ENCODE measurements at places on chromosomes 3 and 15.

- no peak for DNase-seq
Observed at GRCh38 chr15:99149366-99149765, 44.5 kb downstream of the SYNM start.

- no peak for DNase-seq
Observed at GRCh38 chr15:66109826-66110225, 143.7 kb downstream of the MEGF11 start.

DNA sequence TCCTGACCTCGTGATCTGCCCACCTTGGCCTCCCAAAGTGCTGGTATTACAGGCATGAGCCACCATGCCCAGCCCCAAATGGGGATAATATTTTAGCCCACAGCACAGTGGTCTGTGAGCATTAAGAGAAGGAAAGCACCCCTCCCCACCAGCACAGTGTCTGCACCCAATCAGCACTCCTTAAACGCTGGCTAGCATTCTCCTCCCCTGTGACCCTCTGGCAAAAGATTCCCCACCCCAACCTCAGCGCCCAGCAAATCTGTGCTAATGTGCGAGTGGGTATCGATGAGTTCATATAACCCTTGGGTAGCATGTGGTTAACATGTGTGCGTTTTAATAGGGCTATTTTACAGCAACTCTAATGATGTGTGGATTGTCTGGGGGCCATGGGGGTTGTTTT lies 18.3 kb upstream of the EPHB3 start:
- DNase-seq, result no peak

DNA sequence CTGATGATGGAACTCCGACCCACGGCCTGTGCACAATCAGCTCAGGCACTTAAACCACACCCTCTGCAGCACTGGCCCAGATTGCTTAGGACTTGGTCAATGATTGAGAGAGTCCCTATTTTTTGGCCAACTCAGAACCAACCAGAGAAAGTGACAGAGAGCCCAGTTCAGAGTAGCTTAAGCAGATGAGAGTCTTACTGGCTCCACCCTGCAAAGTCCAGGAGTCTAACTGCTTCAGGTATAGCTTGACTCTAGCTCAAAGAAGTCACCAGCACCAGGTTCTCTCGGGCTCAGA lies 20.1 kb downstream of the SLC6A20 start:
- no peak for DNase-seq

DNA sequence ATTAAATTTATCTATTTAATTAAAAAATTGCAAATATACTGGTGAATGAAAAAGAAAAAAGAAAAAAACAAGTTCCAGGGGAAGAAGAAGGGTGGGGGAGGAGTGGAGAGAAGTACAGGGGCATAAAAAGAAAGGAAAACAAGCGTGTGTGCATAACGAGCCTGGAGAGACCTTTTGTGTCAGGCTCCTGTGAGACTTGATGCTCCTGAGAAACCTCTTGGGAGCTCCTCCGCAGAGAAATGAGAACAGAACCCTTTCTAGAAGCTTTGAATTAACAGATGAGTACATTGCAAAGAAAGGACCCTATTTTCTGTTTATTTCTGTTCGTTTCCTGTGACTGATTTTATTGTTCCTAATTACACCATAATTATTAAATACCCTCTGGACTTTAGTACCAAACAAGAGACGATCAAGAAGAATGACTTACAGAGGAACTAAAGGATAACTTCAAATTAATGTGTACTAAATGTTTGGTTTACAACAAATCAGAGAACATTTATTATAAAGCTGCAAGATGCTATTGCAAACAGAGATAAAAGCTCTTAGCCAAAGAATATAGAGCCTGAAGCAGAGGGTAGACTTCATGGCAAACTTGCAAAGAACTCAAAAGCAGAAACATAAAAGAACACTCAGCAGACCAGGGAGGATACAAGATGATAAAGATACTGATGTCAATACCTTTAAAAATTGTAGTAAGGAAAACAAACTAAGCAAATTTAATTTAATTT lies 74.7 kb downstream of the DPPA2 start:
- DNase-seq, result no peak

DNA sequence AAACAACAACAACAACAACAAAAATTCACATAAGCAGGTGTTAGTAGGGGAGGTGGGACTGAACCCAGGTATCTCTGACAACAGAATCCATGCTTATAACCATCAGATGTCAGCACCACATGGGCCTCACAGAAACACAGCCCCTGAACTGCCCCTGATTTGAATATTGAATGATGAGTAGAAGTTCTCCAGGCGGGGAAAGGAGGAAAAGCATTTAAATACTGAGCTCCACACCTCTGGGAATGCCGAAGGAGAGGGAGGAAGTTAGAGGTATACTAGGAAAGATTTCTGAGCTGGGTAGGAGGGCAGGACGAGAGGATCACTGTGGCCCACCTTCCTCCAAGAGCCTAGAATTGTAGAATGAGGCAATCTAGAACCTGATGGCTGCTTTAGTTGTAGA lies 31.9 kb upstream of the EIF4A2 start:
- DNase-seq, result no peak

- no peak for DNase-seq
Observed at GRCh38 chr3:197306374-197307086, 8.1 kb upstream of the DLG1 start.

- no peak for DNase-seq
Observed at GRCh38 chr3:115245438-115245837, 98.3 kb upstream of the ZBTB20 start.

GRCh38 chr3:57279685-57280084 lies 12.8 kb downstream of the ASB14 start:
- DNase-seq, result no peak

DNA sequence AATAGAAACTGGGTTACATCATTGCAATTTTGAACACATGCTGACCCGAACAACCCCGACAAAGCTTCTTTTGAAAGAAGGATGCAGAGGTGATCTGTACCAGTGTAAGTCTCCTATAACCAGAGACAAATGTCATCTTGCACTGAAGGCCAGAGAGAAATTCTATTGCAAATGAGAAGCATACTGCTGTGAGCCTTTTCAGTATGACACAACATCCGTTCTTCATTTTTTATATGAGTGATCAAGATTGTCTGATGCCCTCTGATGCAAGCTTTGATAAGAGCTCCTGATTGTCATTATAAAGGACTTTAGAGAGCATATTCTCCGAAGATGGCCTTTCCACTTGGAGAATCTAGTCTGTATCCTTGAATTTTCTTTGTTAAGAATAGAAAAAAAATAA lies 36.9 kb downstream of the PCOLCE2 start:
- DNase-seq, result no peak

DNA sequence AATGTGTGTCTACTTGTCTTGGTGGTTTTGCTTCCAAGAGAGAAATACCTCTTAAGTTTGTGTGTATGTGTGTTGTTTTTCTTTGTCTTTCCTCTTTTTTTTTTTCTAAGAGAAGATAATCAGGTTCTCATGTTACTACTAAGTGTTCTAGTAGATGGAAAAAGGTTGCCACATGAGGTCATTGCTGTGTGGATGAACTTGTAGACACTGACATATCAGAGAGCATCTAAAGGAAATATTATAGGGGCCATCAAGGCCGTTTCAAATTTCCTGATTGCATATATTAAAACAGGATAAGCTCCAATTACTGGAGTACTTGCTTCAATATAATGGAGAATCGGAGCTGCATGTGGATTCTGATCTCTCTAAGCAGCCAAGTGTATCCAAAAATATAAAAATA lies 747.5 kb downstream of the NR2F2 start:
- no peak for DNase-seq
